ENCODE measurements at places on chromosomes 16 and 17.

- no peak for DNase-seq
Observed at GRCh38 chr16:918741-919657, 51.8 kb downstream of the LMF1 start.

DNA sequence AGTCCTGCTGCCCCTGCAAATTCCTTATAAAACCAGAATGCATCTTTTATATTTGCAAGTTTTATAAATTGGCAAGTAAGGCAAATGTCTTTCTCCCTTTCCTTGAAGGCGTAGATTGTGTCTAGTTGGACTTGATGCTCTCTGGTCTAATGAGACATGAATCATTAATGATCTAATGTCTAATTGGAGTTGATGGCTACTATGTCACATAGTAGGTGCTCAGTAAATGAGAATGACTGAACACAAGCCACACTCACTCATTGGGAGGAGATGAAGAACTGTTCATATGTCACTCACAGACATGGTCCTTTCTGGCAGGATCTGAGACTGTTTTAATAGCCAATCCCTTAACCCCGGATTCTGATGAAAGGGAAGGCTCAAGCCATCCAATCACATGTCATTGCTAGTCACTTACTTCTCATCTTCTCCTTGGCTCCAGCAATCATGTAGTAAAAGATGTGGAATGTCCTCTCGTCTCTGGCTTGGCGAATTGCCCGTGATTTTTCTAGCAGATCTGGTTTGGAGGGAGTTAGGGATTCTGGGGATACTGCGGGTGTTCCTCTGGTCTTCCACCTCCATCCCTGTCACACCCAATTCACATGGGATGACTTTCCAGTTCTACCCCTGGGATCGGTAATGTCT lies 81.0 kb downstream of the MYH11 start:
- DNase-seq, result no peak

GRCh38 chr16:57577691-57578224 lies 35.3 kb downstream of the ADGRG5 start:
- no peak for DNase-seq

- DNase-seq, result no peak
Observed at GRCh38 chr16:85640585-85640984, 27.5 kb downstream of the GSE1 start.

- DNase-seq, result peak; percentile 36
Observed at GRCh38 chr16:75252946-75253911, 1.8 kb upstream of the BCAR1 start.

DNA sequence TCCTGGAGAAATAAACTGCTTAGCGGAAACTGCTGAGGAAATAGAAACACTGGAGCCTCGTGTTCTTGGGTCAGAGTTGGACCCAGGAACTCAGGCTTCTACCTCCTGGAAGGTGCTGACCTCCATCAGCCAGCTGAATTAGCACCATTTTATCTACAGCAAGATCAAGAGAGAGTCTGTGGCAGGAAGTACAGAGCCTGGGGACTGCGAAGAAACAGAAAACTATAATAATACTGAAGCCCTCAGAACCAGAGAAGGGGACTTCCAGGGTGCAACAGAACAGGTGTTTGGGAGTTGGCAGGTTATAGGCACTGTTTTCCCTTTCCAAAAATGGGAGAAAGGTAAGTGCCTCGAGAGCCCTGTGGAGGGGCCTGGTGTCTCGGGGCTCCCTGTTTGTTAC lies 379.7 kb downstream of the CA10 start:
- no peak for DNase-seq

DNA sequence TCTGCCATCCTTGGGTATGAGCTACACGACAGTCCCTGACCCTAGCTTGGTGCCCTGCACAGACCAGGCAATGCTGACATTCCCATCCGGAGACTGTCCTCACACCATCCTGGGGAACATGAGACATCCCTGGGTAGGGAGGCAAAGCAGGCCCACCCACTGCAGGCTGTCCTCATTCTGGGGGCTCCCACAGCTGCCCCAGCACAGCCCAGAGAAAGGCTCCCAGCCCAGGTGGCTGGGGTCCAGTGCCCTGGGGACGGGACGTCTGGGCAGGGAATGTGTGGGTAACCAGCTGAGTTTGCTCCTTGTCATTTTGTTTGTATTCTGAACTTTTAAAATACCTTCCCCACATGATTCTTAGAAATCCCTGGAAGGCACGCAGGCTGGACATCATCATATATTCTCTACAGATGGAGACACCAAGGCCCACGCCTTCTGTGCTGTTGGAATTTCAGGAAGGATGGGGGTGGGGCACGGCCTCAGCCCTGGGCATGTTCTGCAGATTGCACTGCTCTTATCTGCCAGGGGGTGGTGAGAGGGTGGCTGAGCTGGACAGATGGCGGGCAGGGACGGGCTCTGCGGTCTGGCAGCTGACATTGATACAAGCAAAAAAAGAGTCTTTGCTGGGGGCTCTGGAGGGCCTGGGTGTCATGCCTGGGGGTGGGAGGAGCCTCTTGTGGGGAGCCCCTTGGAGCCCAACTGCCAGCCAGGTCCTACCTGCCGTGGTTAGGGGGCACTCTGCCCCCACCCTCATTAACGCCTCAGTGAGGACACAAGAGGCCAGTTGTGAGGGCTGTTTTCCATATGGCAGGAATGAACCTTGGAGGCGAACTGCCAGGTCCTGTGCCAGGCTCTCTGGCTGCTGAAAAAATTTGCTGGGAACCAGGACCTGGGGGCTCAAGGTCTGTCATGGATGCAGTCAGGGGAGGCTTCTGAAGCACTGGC lies 28.4 kb downstream of the LRRC75A start:
- no peak for DNase-seq

- no peak for DNase-seq
Observed at GRCh38 chr16:4623593-4623992, 1.0 kb upstream of the MGRN1 start.

DNA sequence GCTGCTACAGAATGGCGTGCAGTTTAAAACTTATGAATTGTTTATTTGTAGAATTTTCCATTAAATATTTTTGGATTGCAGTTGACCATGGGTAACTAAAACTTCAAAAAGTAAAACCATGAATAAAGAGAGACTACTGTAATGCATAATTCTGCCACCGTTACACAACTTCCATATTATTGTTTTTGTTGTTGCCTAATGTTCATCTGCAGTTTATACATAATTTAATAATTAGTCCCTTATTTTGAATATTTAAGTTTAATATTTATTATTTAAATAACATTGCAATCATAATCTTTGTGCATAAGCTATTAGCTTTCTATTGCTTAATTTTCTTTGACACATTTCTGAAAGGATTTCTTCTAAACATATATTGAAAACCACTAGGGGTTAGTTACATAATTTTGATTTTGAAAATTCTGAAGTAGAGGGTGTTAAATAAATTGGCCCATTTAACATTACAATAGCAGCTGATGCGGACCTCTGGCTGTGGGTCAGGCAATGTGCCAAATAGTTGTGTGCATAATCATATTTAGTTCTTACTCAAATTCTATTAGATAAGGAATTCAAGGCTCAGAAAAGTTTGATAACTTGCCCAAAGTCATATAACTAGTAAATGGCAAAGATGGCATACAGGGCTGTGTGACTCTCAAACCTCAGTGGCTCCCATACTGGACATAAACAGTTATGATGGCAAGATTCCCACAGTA lies 31.1 kb downstream of the PPM1E start:
- peak; percentile 51 for DNase-seq

GRCh38 chr17:75642784-75643642 lies 9.8 kb downstream of the SMIM5 start:
- no peak for DNase-seq
